ENCODE measurements at places on chromosomes 12 and 14.

- no peak for DNase-seq
Measured at GRCh38 chr12:109573914-109574244, 285 bp downstream of the MVK start.

DNA sequence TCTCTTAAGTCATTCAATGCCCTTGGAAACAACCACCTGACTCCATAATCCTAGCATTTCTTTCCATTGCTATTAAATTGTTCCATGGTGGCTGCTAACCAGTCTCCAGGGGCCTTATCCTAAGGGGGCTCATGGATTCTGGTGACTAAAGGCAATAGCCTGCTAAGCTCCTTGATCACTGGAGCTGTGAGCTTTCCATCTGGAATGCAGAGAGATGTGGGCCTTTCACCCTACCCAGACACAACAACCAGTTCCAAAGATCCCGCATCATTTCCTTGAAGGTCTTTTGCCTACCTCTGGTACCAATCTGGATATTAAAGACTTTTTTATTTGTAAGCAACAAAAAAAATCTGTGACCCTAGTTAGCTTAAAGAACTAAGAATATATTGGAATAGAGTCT lies 32.9 kb downstream of the NDUFA12 start:
- DNase-seq, result no peak

- DNase-seq, result no peak
Measured at GRCh38 chr12:86729739-86730138, 473.5 kb upstream of the MGAT4C start.

DNA sequence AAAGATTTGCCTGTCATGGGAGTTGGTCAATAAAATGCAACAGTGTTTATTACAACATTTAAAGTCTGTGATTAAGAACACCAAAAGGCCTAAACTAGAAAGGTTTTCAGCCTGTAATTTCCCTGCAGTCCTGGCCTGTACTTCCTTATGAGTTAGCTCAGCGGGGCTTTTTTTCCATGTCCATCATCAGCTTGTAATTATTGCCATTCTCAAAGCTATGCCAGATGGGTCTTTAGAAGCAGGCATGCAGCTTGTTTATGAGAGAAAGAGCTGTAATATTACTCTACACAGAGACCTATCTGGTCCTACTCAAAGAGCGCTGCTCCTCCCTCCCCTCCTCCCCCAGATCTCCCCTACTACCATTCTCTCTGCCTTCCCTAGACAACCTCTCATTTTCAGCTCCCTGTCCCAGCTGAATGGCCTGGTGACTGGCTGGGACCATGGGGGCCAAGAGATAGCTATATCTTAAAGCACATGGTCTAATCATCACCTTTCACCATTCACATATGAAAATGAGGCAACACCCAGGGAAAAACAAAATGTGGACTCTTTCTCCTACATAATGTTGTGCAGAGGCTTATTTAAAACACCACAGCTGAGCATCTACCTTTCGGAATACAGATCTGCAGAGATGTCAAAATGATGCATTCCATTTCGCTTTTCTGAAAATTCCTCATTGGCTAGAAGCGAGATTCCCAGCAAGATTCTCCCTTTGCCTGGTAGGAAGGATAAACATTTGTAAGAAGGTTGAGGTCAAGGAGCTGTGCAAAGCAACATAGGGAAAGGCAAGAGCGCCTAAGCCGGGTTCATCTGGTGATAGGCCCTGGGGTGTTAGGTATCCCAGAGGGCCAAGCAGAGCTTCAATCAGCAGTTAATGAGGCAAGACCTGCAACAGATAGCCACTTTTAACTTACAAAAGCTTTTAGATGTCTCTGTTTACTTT lies 209.7 kb upstream of the CDKN3 start:
- DNase-seq, result no peak

DNA sequence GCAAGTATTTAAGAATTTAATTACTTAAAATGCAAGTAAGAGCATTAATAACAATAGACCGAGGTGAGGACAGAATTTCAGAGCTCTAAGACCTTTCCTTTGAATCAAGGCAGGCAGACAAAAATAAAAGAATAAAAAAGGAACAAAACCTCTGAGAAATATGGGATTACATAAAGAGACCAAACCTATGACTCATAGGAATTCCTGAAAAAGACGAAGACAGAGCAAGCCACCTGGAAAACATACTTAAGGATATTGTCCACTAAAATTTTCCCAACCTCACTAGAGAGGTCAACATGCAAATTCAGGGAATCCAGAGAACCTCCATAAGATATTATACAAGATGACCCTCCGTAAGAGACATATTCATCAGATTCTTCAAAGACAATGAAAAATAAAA lies 325.1 kb downstream of the AEBP2 start:
- DNase-seq, result no peak

DNA sequence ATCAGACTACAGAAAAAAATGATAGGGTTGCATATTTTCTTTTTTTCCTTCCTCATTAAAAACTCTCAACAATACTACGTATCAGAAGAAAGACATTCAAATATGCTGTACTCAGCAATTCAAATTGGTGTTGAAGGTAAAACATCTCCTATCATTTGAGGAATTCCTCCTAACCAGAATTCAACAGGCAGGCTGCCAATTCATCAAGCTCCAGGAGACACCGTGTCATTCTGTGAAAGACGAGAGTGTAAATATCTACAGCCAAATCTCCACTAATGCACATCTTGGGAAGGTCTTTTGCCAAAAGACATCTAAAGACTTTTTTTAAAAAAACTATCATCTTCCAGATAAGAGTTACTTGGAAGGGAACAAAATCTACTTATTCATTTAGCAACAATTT lies 26.6 kb downstream of the NT5DC3 start:
- DNase-seq, result no peak

- DNase-seq, result no peak
Measured at GRCh38 chr12:101356794-101357193, 50.8 kb downstream of the ARL1 start.

DNA sequence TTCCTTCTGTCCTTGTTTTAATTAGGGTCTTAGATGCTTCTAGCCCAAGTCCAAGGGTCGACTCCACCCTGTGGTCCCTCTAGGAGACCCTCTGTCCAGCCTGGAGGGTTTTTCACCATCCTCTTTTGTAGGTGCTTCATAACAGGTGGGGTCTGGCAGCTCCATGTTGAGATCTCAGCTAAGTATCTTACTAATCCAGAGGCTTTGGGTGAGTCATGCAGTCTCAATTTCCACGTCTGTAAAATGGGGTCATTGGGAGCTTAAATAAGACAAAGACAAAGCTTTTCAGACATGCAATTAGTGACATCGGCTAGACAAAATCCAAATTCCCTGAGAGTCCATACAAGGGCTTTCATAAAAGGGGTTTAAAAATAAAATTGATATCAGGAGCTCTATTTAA lies 3.2 kb downstream of the HSPB8 start:
- no peak for DNase-seq

GRCh38 chr14:45838597-45838996 lies 585.6 kb upstream of the MIS18BP1 start:
- DNase-seq, result no peak

DNA sequence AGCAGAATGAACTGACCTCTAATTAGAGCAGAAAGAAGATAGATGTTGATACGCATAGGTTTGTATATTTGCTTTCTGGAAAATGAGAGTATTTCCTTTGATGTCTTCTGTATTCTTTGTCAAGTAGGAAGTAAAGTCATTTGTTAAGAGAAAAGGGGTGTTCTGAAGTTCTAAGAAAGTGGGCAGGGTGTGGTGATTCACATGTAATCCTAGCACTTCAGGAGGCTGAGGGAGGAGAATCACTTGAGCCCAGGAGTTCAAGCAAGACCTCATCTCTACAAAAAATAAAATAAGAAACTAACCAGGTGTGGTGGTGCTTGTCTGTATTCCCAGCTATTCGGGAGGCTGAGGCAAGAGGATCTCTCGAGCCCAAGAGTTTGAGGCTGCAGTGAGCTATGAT lies 2.8 kb downstream of the RHNO1 start:
- no peak for DNase-seq

- DNase-seq, result no peak
Measured at GRCh38 chr14:55951341-55952206, 166.6 kb upstream of the PELI2 start.

DNA sequence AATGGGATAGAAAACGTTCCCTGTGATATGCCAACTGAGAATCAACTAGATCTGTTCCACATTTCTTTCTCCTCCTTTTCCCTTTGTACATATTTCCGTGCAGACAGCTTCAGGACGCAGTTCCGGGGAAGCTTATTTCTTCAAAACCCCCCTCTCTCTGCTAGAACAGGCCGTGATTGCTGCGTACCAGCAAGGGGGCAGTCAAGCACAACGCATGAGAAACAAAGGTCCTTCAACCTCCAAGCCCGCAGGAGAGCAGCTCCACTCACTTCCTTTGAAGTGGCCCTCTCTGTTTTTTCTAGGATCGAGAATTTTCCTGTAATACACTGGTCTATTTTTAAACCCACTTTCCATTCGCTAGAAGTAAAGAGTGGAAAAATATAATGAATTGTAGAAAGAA lies 80.8 kb downstream of the ZNF664 start:
- DNase-seq, result peak; percentile 60

DNA sequence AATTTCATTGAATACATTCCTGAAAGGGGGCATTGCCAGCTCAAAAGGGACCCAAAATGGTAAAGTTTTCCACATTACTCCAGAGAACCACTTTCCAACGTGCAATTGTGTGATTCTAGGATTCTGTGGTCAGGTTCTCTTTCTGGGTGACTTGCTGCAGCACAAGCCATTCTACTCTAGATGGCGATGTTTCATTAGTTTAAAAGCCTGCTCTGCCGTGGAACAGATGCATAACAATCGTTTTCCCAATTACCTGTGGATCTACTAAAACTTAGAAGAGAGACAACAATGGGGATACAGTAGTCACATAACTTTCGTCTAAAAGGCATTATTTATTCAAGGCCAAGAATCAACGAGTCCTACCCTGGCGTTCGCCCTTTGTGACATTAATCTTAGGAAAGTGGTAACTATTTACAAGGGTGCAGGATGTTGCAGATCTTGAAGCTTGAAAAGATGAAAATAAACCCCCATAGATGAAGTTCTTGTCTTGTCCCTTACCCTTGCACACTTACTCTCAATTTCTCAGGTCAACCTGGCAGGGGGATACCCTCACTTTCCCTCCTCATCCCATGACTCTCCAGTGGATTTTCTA lies 400.9 kb downstream of the SNAPC1 start:
- DNase-seq, result no peak

GRCh38 chr12:132324841-132325732 lies 4.3 kb downstream of the GALNT9 start:
- DNase-seq, result no peak

DNA sequence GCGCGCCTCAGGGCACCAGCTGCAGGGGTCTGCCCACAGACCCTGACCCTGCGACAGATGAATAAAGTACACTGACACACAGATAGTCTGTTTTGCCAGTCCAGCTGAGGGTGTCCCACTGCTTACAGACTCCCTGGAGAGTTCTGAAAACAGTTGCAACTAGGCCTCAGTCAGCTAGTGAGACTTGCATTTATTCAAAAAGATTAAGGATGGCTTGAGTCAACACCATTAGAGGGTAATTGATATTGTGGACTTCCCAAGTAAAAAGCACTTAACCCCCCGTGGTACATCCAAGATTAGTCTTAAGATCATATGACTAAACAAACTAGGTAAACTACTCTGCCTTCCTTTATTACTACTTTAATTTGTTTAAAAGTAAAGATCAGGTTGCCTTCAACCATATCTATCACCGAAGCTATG lies 11.1 kb upstream of the PSEN1 start:
- no peak for DNase-seq

DNA sequence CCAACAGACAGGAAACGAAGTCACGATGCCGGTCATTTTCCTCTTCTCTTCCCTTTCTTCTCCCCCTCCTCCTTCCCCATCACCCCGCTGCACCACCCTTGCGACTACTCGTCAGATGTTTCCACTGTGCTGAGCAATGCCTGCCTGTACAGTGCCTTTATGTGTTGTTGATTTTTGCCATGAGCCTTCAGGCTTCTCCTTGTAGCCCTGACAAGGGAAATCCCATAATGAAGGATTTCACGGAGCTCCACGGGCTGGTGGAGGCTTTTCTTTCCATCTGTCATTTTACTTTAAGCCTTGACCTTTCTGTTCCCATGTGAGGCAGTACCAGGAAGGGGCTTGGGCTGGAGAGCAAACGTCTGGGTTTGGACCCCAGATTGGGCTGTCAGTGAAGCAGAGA lies 28.7 kb upstream of the CCND2 start:
- DNase-seq, result no peak

- no peak for DNase-seq
Measured at GRCh38 chr14:91893007-91893406, 25.7 kb upstream of the TC2N start.

GRCh38 chr12:89278169-89278568 lies 74.1 kb downstream of the DUSP6 start:
- no peak for DNase-seq

DNA sequence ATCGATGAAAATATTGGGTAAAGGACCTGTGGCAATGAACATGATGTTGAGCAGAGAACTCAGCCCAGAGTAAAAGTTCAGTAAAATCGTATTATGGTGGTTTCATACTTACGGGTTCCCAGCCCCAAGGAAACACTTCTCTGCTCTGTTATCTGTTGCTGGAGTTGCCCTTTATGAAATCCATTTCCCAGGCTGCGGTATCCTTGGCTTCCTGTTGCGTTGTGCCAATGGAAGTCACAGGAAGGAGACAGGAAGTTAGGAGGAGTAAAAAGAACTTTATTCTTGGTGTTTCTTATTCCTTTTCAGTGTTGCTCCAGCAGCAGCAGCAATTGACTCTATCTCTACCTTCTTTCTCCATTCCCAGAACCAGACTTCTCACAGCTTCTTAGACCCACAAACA lies 965.2 kb downstream of the VRK1 start:
- DNase-seq, result no peak

DNA sequence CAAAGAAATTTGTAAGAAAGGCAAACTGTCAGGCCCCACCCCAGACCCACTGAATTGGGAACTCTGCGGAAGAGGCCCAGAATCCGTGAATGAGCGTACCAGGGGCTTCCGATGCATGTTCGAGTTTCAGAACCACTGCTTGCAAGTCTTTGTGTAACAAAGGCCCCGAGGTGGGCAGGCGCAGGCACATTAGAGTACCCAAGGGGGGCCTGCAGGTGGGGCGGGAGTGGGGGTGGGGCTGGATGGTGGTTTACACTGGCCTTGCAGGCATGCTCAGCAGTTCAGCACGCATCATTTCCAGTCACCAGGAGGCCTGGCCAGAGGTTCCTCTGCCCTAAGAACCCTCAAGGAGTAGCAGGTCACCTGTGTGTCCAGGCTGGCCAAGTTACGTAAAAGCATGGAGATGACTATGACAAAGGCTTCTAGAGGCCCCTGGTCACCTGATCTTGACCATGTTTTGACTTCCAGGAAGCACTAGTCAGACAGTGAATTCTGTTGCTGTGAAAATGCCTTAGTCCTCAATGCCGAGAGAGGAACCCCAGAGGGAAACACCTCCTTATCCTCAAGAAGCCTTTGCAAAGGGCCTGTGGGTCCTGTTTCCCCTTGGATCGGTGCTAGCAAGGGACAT lies 33.2 kb upstream of the IRF2BPL start:
- DNase-seq, result no peak

- DNase-seq, result peak; percentile 40
Measured at GRCh38 chr12:29782285-29782870, 1.4 kb downstream of the TMTC1 start.
